ENCODE measurements at places on chromosomes 12 and 14. TPM values are rescaled to one million over a fixed set of nuclear protein-coding genes. Genes with fewer than 3 reads are reported as not detected.

The PTPN21 gene
- total RNA-seq, result 13.3 TPM

The APOF gene
- total RNA-seq, result not detected

The BIN2 gene
- not detected for total RNA-seq

The TROAP gene
- 6.2 TPM for total RNA-seq

The MYH6 gene
- total RNA-seq, result not detected

DNA sequence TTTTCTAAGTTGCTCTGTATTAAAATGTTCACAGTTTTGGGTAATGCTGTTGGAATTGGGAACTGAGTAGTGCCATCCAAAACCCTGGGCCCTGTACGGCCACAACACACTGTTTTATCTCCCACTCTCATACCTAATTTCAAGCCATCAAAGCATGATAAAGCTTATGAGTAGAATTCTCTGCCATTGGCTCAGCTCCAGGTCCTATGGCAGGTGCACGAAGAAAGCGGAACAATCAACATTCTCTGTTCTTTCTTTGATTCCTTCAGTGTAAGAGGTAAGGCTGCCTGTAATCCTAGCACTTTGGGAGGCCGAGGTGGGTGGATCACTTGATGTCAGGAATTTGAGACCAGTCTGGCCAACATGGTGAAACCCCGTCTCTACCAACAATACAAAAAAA lies 394.9 kb downstream of the CCDC91 start:
- no peaks in the 10 kb centered on the region for H3K27me3 ChIP-seq
- H3K4me3 ChIP-seq, result no peak overlapping the region
- H3K36me3 ChIP-seq, result no peaks in the 10 kb centered on the region

DNA sequence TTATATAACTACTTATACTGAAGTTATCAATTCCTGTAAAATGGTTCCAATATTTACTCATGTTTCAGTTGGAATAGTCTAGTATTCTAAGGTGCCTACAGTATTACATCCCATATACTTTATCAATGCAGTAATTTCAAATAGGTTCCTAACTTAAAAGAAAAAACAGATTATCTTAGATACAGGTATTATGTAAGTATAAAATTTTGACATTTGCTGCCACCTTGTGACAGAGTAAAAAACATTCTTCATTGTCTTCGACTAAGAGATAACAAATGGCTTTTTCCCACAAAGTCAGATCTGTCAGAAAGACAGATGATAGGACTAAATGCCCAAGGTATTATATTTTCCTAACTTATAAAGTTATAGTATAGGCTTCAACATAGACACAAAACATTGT lies 78.7 kb downstream of the TXNDC16 start:
- peak; percentile 45 for DNase-seq
- H3K36me3 ChIP-seq, result no peaks in the 10 kb centered on the region
- no peak overlapping the region for H3K27ac ChIP-seq
- H3K4me3 ChIP-seq, result no peak overlapping the region
- no peaks in the 10 kb centered on the region for H3K4me1 ChIP-seq

DNA sequence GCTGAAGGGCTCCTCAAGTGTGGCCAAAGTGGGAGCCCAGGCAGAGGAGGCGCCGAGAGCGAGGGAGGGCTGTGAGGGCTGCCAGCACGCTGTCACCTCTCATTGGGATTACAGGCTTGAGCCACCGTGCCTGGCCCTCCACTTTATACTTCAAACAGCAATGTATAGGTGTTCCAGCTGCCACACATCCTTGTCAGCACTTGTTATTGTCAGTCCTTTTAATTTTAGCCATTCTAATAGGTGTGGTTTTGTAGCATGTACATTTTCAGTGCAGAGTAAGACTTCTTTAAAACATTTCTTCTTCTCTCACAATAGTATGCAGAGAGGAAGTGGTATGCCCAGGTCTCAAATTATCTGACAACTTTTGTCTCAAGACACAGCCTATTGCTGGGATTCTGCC lies 27.5 kb upstream of the HNF1A start:
- H3K27me3 ChIP-seq, result no peaks in the 10 kb centered on the region
- no peak overlapping the region for H3K27ac ChIP-seq
- no peaks in the 10 kb centered on the region for H3K4me1 ChIP-seq
- DNase-seq, result no peak
- H3K36me3 ChIP-seq, result no peaks in the 10 kb centered on the region

DNA sequence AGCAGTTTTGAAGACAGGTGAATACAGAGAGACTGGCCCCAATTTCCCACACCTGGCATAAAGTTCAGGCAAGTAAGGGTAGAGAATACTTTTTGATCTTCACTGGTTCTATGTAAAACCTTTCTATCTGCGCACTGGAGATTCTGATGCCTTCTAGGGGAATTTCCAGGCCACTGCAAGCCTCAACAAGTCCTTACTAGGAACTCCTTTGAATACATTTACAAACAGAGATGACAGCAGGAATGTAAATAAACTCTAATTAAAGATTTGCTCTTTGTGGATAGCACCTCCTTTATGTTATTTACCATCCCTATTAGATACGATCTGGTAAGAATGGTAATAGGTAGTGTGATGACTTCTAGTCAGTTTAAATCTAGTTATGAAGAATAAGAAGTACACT lies 69.2 kb downstream of the NTN4 start:
- H3K27me3 ChIP-seq, result no peaks in the 10 kb centered on the region
- H3K4me3 ChIP-seq, result no peak overlapping the region
- DNase-seq, result no peak
- H3K36me3 ChIP-seq, result no peaks in the 10 kb centered on the region

DNA sequence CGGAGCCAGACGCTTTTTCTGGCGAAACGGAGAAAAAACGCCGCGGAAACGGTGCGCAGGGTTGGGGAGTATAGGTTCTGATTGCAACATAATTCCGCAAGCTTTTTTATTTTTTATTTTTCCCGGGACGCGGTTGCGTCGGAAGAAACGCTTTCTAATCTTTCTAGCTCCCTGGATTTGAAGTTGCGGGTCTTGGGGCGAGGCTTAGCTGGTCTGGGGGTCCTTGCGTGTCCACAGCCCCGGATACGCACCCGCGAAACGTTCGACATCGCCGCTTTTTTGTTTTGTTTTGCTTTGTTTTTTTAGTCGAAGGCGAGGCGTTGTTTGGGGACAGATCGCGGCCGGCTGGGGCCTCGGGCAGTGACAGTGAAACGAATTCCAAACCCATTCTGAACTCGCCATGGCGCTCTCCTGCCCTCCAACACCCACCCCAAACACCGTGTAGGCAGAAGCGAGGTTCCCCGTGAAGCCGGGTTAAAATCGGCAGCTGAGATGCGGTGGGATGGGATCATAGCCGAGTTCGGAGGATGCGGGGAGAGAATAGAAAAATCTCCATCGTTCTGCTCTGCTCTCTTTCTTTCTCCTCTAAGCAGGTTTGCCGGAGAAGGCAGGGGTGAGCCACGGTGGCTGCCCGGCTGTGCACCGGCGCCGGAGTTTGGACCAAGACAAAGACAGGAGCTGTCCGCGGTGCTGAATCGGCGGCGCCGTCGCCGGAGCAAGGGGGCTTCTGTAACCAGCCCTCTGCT lies 8.1 kb upstream of the LHX5 start:
- no peak overlapping the region for H3K27ac ChIP-seq
- DNase-seq, result peak; percentile 62
- no peak overlapping the region for H3K4me3 ChIP-seq
- H3K4me1 ChIP-seq, result no peaks in the 10 kb centered on the region
- H3K36me3 ChIP-seq, result no peaks in the 10 kb centered on the region

GRCh38 chr12:130086248-130086647 lies 76.0 kb upstream of the FZD10 start:
- H3K4me1 ChIP-seq, result no peaks in the 10 kb centered on the region
- H3K36me3 ChIP-seq, result no peaks in the 10 kb centered on the region
- H3K4me3 ChIP-seq, result no peak overlapping the region
- H3K27ac ChIP-seq, result no peak overlapping the region
- no peaks in the 10 kb centered on the region for H3K27me3 ChIP-seq
- no peak for DNase-seq

GRCh38 chr14:32332415-32333316 lies 3.6 kb downstream of the AKAP6 start:
- H3K4me3 ChIP-seq, result no peak overlapping the region
- H3K27me3 ChIP-seq, result no peaks in the 10 kb centered on the region
- DNase-seq, result no peak
- H3K36me3 ChIP-seq, result no peaks in the 10 kb centered on the region
- H3K27ac ChIP-seq, result no peak overlapping the region

DNA sequence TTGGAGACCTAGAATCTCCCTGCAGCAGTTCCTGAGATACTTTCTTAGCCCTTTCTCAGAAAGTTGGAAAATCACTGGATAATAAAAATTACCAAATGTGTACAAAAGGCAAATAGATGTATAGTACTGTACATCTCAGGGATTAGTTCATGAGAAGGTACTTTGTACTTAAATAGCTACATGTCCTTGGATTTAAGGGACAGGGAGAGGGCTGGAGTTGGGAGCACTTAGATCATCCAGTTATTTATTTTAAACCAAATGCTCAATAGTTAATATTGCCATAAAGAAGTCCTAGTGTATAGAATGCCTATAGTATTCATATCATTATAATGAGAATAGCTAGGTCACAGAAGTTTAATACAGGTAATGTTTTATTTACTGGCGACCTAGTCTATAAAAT lies 13.4 kb downstream of the CDKN3 start:
- H3K27ac ChIP-seq, result no peak overlapping the region
- H3K36me3 ChIP-seq, result no peaks in the 10 kb centered on the region

DNA sequence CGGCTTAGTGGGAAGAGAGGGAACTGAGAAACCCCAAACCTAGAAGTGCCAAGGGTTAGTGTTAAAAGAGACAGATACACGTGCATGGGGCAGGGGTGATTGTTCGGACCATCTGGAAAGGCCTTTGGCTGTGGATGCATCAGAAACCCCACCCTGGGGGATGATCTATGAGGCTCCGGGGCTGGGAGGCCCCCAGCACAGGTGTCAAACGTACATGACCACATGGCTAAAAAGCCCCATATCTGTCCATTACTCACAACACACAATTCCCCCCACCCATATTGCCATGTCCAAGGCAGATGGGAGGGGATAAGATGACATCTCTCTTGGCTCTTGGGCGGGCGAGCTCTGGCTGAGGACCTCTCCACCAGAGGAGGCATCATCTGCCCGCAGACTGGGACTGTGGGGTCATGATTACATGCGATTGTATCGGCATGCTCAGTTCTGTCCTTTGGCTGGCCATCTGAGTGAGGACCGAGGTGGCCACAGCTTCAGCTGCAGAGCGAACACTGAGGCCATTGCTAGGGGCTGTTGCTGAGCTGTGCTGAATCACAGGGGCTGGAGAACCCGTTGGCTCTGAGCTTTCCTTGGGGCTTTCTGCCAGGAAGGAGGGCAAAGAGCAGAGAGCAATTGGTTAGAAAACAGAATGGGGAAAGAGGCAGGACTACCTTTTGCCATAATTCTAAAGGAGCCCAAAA lies 9.6 kb upstream of the NPFF start:
- DNase-seq, result no peak
- peaks cover 54% of the 10 kb centered on the region for H3K36me3 ChIP-seq
- H3K27me3 ChIP-seq, result no peaks in the 10 kb centered on the region
- H3K4me1 ChIP-seq, result no peaks in the 10 kb centered on the region

DNA sequence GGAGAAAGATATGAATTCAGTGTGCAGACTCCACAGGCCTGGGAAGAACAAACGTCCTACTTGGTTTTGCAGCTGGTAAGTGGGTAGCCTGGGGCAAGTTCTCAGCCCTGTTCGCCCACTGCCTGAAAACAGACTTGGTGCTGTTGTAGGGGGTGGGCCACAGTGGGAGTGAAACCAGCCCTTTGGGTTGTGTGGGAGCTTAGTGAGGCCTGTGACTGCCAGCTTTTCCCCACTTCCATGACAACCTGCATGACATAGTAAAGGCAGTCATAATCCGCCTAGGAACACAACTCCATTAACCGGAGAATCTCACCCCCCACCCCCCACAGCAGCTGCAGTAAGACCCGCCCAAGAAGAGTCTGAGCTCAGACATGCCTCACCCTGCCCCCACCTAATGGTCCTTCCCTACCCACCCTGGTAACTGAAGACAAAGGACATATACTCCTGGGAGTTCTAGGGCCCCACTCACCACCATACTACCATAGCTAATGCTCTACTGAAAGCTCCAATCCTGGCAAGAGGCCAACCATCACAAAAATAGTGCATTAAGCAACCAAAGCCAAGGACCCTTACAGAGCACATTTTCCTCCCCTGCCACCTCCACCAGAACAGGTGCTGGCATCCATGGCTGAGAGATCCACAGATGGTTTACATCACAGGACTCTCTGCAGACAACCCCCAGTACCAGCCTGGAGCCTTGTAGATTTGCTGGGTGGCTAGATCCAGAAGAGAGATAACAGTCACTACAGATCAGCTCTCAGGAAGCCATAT lies 39.8 kb upstream of the LMNTD1 start:
- H3K4me1 ChIP-seq, result no peaks in the 10 kb centered on the region
- no peaks in the 10 kb centered on the region for H3K36me3 ChIP-seq
- no peak overlapping the region for H3K27ac ChIP-seq
- DNase-seq, result no peak
- no peaks in the 10 kb centered on the region for H3K27me3 ChIP-seq

Data from GM23248 (cell line).